Activated naive CD4-positive, alpha-beta T cell treated with anti-CD3 and anti-CD28 coated beads, Interleukin-2, amount 10 ng/mL, durations not matched to agents 5 hours and 36 hours (primary cell): ENCODE measurements at places on chromosomes 1 and 21. TPM values are rescaled to one million over a fixed set of nuclear protein-coding genes. Genes with fewer than 3 reads are reported as not detected.

The F5 gene
- 9.3 TPM for total RNA-seq

The RPTN gene
- total RNA-seq, result not detected

The ALX3 gene
- not detected for total RNA-seq

The RHD gene
- not detected for total RNA-seq

The TTC39A gene
- total RNA-seq, result not detected

The XKR8 gene
- total RNA-seq, result 10.2 TPM

The GBP4 gene
- total RNA-seq, result 81.1 TPM

The SELL gene
- 529 TPM for total RNA-seq

The RGS13 gene
- not detected for total RNA-seq

The OR6N1 gene
- not detected for total RNA-seq

The ARMH1 gene
- 128 TPM for total RNA-seq
